ENCODE measurements at places on chromosomes 13 and 19.

- no peak for DNase-seq
Observed at GRCh38 chr19:9295411-9295849, 14.2 kb downstream of the ZNF699 start.

GRCh38 chr19:51196181-51196580 lies 28.7 kb upstream of the CD33 start:
- DNase-seq = no peak

DNA sequence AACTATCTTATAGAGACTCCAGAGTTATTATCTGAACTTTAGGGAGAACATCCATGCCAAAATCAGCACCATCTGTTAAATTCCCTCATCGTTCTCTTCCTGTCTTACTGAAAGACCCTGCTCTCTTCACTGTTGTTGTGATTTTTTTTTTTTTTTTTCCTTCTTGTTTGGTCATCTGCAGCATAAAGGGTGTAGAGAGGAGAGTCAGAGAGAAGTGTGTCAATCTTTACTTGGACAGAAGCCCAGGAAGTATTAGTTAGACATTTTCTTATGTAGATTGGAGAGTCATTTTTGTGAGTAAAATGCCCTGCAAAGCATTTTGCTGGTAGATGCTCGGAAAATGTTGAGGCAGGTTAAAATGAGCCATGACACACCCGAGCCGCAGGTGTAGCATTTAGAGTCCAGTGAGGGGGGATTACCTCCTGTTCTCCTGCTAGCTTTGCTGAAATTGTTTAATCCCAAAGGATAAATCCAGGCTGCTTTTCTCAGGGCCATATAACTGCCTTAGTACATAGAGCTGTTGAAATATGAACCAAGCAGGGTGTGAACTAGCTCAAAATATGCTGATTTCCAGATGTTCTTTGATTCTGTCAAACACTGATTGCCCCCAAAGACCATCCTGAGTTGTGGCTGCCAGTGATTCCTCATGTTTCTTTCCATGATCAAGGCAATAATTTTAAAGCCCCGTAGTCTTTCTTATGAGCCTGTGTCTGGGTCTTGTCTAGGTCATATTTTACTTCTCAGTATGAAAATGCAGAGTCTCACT lies 143.5 kb downstream of the DCT start:
- DNase-seq = peak; percentile 30

- no peak for DNase-seq
Observed at GRCh38 chr13:78826936-78827335, 168.0 kb upstream of the OBI1 start.

- no peak for DNase-seq
Observed at GRCh38 chr19:29507081-29507860, 18.5 kb upstream of the VSTM2B start.

- DNase-seq = no peak
Observed at GRCh38 chr19:30523791-30524190, 151.6 kb downstream of the ZNF536 start.

GRCh38 chr13:39111145-39111544 lies 72.9 kb downstream of the NHLRC3 start:
- no peak for DNase-seq

- DNase-seq = no peak
Observed at GRCh38 chr13:102182170-102182569, 219.7 kb downstream of the FGF14 start.

DNA sequence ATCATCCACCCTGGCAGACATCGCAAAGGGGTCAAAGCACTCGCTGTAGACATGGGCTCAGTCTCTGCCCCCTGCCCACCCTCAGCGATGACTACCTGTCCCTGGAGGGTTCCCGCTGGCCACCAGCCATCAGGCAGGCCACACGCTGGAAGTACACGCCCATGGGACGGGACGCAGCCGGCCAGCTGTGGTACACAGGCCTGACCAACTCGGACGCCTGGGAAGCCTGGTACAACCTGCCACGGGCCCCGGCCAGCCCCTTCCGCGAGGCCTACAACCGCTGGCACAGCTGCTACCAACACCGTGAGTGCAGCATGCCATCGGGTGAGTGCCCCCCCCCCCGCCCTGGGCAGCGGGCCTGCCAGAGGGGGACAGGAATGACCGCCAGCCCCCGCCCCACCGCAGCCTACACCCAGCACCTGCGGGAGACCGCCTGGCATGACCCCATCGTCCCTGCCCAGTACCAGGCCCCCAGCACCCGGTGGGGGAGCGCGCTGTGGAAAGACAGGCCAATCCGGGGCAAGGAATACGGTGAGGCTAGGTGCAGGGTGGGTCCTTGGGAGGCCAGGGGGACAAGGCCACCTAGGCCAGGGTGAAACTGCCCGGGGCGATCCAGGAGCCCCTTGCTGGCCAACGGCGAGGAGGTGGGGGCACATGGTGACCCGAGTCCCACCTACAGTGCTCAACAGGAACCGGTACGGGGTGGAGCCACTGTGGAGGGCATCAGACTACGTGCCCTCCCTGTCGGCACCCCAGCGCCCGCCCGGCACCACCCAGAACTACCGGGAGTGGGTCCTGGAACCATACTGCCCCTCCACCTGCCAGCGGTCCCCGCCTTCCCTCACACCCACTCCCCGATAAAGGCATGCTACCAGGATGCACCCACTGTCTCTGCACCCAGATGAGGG lies 4.4 kb downstream of the TEKTIP1 start:
- DNase-seq = no peak

- DNase-seq = peak; percentile 16
Observed at GRCh38 chr13:45231722-45232121, 30.9 kb upstream of the KCTD4 start.

DNA sequence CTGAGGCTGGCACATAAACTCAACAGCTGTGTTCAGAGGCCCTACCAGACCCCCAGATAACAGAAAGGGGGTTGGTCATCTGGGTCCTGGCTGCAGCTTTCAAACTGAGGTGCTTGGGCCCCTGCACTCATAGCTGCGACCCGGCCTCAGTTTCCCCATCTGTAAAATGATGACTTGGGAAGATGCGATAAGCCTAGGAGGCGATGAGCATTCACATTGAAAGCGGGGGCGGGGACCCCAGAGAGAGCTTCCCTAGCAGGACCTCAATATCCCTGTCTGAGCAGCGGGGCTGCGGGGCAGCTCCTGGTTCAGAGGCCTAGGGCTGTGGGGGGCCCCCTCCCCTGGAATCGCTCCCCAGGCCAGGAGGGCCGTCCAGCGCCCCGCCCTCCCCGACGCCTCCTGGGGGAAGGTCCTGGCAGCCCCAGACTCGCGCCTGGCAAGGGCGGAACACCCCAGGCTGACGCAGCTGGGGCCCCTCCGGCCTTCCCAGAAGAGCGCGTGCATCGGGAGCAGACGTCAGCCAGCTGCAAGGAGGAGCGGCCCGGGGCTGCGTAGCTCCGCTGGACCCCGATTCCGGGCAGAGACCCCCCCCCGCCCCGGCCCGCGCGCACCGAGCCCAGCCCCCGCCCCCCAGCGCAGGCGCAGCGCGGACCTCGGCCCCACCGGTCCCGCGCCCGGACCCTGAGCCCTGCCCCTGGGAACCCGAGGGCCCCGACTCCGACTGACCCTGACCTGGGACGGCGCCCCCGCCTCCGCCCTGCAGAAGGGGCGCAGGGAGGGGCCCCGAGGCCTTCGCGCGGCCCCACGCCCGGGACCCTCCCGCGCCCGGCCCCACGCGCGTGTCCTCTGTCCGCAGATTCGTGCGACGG lies 3.5 kb downstream of the FSTL3 start:
- no peak for DNase-seq

DNA sequence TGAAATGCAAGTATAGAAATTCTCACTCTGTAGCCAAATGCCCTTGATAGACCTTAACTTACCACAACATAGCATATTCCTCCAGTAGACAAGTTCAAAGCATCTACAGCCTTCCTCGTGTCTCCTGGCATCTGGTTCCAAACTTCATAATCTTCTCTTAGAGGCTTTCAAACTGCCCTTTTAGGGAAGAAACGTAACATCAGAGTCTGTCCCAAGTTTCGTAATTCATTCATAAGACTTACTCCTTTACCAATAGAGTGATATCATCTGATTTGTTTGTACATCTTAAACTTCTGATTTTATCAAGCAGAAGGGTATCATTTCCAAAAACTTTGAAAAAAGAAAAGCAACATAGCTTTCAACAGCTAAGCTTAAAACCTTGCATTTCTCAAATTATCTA lies 137.4 kb downstream of the SPRY2 start:
- DNase-seq = no peak

DNA sequence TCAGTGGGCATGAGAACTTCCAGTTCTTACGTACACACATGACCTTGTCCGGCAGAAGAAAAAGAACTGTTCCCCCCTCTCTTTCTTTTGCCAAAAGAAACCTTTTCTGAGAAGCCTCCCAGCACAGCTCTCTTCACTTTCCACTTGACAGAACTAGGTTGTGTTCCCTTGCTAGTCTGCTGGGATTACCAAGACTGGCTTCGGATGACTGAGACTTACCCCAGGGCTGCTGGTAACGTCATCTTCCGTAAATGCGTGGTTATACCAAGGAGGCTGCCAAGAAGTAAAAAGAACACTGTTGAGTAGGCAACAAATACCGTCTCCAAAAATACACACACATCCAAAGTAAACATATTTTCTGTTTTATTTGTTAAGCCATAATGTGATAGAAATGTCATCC lies 908.2 kb downstream of the EFNB2 start:
- no peak for DNase-seq

DNA sequence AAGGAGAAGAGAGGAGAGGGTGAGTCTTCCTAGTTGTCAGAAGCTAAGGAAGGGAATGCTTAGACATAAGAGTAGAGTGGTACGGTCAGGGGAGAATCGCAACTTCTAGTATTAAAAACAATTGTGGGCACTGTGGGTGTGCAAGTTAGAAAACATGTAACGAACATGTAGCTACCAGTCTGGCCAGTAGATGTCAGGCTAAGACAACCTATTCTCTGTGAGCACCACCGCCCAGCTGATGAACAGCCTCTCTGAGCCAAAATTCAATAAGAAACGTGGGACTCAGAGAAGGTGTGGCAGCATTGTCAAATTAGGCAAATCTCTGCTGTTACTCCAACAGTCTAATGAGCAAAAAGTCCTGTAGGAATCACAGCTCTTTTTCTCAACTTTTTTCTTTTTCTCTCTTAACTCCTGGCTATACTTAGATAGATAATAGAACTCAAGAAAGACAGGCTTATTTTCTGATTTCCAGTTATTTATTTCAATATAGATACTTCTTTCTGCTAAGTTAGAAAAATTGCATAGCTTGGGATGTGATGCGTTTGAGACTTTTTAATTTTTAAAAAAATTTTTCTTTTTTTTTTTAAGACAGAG lies 186.2 kb downstream of the USP12 start:
- DNase-seq = peak; percentile 79

DNA sequence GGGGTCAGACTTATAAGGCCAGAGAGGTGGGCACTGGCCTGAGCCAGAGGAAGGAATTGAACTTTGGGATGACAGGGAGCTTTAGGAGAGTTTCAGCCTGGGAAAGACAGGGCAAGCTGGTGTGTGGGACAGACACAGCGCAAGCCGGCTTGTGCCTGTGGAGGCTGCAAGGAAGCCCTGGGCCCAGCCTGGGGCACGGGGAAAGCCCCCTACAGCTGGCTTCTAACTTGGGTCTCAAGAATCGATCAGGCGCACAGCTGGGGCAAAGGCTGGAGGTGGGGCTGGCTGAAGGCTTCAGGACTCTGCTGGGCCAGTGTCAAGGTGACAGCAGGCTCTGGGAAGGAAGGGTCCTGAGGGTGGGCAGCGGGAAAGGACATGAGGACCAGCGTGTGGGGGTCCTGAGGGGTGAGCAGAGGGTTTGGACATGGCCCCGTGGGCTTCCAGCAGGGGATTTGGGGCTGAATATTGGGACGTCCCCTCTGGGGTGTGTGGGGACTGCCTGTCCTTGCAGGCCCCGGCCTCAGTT lies 3.0 kb downstream of the PTOV1 start:
- DNase-seq = no peak

DNA sequence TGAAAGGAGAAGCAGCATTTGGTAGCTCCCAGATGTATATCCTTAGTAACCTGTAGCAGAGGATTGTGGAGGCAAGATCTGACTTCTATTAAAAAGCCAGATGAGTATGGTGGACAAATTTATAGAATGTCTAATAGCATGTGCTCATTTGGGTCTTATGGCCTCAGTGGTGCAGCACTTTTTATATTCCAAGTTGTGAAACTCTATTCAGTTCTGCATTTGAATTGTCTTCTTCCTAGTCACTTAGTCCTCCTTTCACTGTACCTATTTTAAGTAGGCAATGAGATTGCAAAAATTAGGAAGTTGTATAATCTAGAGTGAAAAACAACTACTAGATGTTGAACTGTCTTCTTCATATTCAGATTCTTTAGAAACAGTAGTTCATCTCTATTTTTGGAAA lies 412.5 kb upstream of the PCDH9 start:
- DNase-seq = no peak

- DNase-seq = peak; percentile 78
Observed at GRCh38 chr19:55516878-55517620, 19.9 kb downstream of the SBK2 start.

DNA sequence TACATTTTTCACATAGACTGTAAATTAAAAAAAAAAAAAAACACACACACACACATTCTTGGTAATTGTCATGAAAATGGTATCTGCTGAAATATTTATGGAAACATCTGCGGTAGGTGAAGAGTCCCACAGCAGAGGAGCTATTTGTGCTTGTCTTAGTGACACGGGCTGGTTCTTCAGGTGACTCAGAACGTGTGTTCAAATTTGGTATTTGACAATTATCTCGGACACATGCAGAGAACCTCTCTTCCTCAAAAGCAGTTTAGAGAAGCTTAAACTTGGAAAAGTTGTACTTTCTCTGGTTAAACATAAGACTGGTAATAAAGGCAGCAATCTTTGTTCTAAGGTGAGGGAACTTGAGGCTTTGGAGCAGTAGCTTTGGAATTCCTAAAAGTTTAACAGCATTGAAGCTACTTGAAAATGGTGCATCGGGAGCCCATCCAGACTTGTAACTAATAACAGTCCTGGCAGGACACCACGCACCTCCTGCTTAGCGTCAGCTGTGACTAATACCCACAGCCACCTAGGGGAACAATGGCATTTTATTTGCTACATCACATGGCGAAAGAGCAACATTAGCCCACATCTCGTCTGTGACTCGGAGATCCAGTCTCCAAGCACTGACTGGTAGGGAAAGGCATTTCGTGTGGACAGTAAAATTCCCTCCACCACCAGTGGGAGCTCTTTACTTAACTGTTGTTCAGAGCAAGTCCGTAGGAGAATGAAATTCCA lies 1505.1 kb upstream of the SLC10A2 start:
- DNase-seq = peak; percentile 58

DNA sequence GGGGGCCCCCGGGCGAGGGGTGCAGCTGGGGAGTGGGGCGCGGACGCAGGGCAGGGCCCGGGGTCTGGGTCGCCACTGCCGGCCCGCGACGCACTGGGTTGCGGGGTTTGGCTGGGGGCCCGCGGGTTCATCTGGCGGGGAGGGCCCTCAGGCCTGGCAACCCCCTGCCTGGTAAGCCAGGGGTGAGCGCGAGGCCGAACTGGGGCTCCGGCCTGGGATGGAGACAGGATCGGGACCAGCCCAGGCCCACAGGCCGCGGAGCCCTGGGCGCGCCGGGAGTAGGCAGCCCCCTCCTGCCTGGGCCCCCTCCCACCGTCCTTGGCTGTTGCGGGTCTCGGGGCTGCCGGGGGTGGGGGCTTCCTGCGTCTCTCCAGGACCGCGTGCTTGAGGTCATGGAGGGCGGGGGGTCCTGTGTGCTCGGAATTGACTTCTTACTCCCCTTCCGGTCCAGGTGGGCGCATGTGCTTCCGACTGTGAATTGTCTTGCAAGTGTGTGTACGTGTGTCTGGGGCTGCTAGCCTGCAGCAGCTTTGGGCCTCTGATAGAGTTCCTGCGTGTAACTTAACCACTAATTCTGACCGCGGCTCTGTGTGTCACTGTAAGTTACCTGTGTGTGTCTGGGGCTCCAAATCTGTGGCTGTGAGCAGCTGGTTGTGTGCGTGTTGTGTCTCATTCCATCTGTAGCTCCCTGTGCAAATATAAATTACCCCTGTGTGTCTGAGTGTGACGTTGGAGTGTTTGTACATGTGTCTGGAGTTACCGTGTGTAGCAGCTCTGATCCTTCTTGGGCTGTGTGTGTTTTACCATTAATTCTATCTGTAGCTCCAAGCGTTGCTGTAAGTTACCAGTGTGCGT lies 751 bp downstream of the GRAMD1A start:
- peak; percentile 34 for DNase-seq
